AG04449 (cell line): ENCODE measurements at places on chromosomes 5 and 9.

DNA sequence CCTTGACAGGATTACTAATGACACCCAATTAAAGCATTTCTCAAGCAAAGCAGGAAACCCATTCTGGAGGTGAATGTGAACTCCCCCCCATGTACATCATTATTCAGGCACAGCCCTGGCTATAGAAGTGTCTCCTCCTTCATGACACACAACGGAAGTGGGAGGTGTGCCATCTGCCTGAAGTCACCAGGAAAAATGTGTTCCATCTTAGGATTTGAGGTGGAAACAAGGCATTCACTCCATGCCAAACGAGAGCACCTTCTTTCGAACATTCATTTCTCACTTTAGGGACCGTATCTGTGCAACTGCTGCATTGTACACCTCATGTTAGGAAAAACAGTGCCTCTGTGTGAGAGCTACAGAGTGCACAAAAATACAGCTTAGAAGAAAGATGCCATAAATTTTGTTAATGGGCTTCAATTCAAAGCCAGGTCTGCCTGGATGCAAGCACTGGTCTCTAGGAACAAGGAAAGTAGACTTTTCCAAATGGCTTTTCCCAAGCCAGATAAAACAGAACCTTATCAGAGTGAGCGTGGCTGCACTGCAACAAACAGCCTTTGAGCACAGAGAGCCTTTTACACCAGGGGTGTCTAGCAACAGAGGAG lies 19.4 kb downstream of the GOLM1 start:
- no peak for DNase-seq

GRCh38 chr5:59360130-59360555 lies 533.4 kb downstream of the PDE4D start:
- no peak for DNase-seq

DNA sequence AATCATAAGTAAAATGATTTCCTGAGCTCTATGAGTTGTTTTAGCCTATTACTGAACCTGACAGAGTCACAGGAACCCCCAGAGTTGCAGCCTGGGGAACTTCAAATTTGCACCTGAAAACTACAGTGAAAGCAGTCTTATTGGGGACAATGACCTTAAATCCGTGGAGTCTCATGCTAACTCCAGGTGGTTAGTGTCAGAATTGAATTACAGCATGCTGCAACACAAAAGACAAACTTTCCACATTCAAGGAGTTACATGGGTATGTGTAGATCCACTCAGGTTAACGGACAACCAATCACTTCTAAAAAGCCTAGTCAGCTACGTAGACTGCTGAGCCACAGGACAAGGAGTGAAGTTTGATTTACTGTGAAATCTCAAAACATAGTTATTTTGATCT lies 49.7 kb downstream of the PLPP1 start:
- no peak for DNase-seq

- no peak for DNase-seq
These were observed 60.3 kb downstream of the HABP4 start for GRCh38 chr9:96510258-96510657.

- no peak for DNase-seq
These were observed 99.6 kb downstream of the LIFR start for GRCh38 chr5:38456657-38457399.

DNA sequence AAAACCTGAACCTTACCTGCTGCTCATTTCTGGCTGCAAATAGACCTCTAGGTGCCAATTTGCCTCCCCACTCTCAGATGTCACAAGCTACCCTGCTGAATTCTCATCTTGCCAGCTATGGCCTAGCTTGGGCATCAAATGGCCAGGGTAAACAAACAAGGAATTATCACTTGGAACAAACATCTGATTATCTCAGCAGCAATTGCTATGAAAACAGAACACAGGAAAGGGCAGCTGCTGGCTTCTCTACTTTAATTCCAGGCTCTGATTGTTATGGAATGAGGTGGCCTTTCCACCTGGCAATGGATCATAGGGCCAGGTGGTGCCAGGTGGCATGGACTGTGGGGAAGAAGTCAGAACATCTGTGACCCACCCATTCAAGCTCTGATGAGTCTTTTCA lies 505.1 kb downstream of the TLR4 start:
- no peak for DNase-seq

DNA sequence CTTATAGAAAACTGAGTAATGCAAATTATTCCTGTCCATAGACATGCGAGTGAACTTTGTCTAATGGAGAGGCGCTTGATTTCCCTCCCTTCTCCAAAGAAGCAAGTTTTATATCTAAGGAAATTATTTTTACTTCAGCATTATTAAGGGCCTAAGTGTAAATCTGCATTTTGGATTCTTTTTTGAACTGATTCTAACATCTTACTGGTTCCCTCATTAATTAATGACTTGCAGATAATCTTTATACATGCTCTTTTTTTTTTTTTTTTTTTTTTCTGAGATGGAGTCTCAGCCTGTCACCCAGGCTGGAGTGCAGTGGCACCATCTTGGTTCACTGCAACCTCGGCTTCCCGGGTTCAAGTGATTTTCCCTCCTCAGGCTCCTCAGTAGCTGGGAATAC lies 209.5 kb downstream of the TLE4 start:
- no peak for DNase-seq

DNA sequence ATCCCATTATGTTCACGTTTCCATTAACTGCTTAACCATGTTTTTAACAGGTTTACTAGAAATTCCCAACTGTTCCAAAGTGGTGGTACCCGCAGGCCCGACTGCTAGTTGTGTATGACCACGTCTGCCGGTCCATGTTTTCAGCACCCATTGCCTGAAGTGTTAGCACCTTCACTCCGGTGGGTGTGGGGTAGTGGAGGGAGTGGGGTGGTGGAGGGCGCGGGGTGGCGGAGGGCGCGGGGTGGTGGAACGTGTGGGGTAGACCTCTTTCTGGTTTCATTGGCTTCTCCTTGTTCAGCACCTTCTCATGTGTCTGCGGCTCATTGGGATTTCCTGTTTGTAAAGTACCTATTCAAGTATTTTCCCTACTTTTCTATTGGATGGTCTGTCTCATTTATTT lies 37.7 kb downstream of the TPPP start:
- DNase-seq: no peak
